Activated effector memory CD4-positive, alpha-beta T cell treated with Interleukin-2 at 50 U/mL for 16 hours (primary cell): ENCODE measurements at places on chromosomes 6 and 20.

- peak; percentile 70 for DNase-seq
Measured at GRCh38 chr20:38804682-38805501, 605 bp upstream of the PPP1R16B start.

GRCh38 chr6:16544006-16544405, 217.3 kb downstream of the ATXN1 start:
- no peak for DNase-seq

GRCh38 chr20:41258474-41258873, 59.1 kb downstream of the ZHX3 start:
- no peak for DNase-seq

- DNase-seq, result no peak
Measured at GRCh38 chr6:157008568-157008967, 231.4 kb downstream of the ARID1B start.

- DNase-seq, result no peak
Measured at GRCh38 chr20:54680872-54681619, 205.7 kb downstream of the DOK5 start.

DNA sequence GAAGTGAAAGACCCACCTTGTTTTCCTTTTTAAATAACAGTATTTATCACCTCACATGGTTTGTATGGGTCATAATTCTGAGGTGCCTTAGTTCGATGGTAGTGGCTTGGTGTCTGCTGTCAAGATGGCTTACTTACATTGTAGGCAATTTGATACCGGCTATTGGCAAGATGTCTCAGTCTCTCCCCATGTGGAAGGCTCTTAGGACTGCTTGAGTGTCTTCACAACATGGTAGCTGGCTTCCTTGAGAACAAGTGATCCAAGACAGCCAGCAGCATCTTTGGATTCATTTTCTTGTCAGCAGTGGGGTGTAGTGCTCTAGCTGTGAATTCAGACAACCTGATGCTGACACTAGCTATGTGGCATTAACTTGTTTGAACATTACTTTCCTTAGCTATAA, 70.1 kb downstream of the CBFA2T2 start:
- DNase-seq, result no peak

DNA sequence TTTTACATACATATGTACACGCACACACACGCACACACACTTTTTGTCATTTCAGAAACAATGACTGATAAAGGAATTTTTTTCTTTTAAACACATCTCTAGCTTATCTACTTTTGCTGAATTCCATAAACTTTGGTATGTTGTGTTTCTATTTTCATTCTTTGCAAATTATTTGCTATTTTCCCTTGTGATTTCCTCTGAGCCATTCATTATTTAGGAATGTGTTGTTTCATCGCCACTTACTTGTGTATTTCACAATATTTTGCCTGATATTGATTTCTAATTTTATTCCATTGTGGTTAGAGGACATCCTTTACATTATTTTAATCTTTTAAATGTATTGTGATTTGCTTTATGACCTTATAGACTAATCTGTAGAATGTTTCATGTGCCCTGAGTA, 23.6 kb upstream of the OR2J2 start:
- no peak for DNase-seq

DNA sequence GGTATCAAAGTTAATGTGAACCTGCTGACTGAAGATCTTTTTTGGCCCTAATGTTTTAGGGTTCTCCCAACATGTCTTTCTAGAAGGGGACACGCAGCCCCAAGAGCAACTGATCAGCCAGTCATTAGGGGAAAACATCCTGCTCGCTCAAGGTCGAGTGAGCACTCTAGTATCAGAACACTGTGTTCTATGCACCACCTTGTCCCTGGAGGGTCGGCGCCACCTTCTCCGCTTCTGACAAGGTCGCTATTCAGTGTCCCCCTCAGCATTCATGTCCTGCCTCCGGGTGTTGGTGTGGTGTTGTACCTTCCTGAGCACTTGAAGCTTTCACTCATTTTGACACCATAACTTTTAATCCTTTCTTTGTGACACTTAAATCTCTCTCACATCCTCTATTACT, 331.2 kb upstream of the KCNQ5 start:
- no peak for DNase-seq

DNA sequence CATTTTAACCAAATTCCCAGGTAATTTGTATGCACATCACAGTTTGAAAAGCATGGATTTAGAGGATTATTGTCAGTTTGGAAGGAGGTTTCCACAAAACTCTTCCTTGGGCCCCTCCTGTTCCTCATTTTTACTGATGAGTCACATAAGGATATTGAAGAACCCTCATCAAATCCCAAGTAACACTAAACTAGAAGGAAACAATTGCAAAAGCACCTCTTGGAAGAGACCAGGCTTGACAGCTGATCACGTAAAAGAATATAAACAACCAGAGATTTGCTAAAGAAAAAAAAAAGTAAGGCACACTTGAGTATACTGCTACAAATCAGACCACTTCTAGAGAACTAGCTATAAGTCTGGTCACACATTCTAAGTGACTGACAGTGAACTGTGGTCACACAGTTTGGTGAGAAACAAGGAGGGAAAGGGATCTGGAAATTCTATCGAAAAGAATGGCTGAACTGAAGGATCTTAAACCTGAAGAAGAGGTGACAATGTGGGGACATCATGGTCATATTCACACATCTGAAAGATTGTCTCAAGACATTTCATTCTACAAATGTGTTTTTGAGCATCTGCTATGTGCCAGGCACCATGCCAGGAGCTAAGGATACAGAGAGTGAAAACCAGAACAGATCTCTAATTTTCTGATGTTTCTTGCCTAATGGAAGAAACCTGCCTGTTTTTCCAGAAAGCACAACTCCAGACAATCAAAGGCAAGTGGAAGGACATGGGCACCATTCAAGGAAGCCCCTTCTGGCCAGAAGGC, 24.1 kb downstream of the ZHX3 start:
- DNase-seq, result no peak

GRCh38 chr6:135002229-135002844, 52.3 kb downstream of the HBS1L start:
- no peak for DNase-seq

GRCh38 chr6:156911581-156911980, 134.4 kb downstream of the ARID1B start:
- no peak for DNase-seq
